Retinal pigment epithelial cell (primary cell): ENCODE measurements at places on chromosomes 12 and 14.

- DNase-seq = no peak
Measured at GRCh38 chr14:35808076-35808637, 938 bp downstream of the RALGAPA1 start.

- DNase-seq = no peak
Measured at GRCh38 chr14:65928995-65929394, 516.5 kb downstream of the FUT8 start.

DNA sequence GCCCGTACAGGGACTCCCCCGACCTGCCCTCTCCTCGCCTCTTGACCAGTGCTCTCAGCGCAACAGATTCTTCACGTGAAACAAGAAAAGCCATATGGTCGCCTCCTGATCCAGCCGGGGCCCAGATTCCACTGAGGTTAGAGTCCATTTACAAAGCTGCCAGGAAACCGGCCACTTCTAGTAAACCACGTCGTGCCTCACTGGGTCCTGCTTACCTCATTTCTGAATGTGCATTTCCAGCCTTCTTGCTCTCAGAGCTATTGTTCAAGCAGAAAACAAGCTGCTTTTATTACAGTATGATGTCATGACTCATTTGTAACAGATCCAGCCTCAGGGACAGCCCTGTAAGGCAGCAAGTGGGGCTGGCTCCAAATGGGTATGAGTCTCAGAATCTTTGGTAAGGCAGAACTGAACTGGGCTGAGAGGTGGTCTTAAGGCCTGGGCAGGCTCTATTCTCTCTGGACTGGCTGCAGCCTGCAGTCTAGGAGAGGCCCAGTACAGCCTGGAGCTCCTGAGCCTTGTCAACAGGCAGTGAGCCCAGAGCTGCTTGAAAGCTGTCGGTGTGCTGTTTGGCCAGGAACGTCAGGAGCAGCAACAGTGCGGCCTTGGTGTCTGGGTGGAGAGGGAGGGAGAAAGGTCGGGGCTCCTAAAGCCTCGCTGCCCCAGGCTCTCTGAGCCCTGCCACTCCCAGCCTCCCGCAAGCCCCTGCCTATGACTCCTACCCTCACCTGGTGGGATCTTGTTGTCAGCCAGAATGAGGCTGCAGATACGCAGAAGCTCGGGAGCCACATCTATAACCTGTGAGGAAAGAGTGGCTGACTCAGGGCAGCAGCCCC is 8.3 kb downstream of the REC8 start:
- no peak for DNase-seq

GRCh38 chr14:69715725-69716477 is 51.0 kb upstream of the SRSF5 start:
- DNase-seq = peak; percentile 48

DNA sequence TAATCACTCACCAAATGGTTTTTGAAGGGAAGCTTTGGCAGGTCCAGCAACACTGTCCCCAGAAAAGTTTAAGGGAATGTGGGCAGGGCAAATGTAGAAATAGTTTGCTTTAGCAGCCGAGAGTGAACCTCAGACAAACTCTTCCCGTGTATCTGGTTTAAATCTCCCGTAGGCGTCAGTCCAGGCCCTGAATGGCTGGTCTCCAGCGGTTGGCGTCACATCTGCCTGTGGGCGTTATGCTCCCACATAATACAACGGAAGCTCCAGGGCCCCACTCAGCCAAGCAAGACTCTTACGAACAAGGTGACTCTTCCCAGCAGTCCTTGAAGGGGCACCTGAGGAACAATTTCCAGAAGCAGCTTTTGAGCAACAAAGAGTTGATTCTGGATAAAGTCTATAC is 942 bp downstream of the ZC2HC1C start:
- DNase-seq = no peak

DNA sequence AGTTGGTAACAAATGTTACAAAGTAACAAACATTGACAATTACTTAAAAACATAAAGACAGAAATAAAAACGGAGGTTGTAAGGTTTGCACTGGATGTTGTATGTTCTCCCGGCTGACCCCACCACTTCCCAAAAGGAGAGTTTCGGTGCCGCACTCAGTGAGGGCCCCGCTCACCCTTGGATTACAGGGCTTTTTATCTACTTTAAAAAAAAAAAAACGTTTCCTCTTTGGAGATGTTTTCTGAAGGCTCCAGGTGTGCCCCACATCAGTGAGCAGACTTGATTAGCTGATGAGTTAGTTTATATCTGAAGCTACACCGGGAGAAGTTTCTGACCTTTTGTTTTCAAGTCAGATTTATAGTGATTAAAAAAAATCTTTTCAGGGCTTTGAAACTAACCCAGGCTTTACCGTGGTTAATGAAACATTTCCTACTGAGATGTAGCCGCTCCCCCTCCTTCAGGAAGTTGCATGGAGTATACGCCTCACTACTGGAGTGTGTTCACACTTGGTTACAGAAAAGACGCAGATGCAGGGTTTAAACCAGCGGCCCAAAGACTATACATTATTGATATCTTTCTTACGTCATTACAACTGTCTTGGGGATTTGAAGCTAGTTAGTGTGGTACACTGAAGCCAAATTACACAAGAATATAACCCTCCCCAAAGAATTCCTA is 38.0 kb upstream of the BCL7A start:
- DNase-seq = no peak

DNA sequence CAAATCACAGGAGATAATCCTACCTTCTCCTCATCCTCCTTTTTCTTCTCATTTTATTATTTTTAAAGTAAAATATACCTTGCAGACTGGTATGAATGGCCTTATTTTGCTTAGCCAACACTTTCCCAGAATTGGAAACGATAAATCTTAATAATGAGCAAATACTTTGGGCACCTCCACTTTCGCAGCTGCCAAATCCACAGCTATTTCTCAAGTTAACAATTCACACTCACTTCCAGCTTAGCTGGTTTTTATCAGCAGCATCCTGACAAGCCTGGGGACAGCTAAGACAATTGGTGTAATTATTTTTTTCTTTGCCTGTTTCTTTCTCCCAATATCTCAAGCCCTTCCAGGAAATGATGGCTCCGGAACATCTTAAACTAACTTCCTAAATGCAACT is 867.5 kb upstream of the TMEM132C start:
- no peak for DNase-seq

- DNase-seq = no peak
Measured at GRCh38 chr12:54041097-54041690, 8.3 kb downstream of the HOXC5 start.

DNA sequence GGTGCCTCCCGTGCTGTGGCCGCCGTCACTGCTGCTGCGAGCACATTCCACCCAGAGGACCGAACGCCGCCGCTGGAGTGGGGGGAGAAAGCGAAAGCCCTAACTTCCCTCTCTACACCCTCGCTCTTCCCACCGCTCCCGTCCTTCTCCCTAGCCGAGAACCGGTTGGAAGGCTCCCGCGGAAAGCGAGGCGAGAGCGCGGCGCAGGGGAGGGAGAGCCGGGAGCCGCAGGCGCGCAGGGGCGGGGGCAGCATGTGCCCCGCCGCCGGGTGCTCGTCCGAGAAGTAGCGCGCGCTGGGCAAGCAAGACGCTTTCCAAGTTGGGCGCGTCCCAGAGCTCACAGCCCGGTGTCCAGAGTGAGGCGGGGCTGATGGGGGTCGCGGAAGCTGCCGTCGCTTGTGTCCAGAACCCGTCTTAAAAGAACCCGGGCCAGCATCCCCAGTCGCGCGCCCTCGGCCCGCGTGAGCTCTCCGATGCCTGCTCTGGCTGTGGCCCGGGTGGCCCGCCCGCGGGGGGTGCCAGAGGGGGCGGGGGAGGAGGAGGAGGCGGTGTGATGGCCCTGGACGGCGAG is at the start of gene TRHDE:
TRHDE (plus strand) TSS at position 280 of the 571 bp plus-strand sequence; CDS start at position 554, 274 bp downstream.
- DNase-seq = no peak

GRCh38 chr14:60744566-60744965 is 10.0 kb downstream of the MNAT1 start:
- DNase-seq = no peak

DNA sequence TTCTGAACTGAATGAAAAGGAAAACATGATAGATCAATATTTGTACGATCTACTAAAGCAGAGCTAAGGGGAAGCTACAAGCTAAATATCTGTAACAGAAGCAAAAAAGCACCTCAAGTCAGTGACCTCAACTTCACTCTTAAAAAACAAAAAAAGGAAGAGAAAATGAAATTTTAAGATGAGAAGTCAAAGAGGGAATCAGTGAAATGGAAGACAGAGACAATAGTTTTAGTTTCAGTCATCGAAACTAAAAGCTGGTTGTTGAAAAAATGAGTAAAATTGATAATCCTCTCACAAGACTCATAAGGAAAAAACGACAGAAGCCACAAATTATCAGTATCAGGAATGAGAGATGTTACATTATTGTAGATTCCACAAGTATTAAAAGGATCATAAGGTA is 11.9 kb upstream of the SLC2A13 start:
- DNase-seq = no peak

DNA sequence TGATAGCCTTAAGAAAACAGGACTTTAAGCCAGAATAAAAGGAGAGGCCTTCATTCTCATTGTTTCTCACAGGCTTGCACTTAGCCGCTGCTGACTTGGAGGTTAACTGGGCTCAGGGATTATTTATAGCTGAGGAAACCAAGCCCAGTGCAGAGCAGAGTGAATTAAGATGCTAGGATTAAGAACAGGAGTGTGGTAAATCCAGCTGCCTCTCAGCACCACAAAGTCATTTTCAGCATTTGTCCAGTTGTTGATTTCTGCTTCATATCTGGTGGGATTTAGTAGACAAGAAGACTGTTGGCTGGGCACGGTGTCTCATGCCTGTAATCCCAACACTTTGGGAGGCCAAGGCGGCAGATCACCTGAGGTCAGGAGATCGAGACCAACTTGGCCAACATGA is 14.3 kb upstream of the KRT73 start:
- no peak for DNase-seq

DNA sequence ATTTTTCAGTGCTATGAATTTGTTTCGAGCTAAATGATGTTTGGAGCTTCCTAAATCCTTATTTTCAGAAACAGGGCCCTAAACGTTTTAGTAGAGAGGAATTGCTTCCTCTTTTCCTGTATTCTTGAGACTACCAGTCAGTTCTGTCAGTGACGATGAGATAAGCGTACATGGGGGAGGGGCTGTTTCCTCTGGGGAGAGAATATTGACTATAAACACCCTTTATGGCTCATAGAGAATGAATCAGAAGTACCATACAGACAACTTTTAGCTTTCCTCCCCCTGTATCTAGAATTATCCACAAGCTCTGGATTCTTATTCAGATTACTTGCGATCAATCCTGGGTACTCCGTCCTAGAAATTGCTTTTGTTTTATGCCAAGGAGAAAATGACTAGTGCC is 5.1 kb downstream of the TBK1 start:
- no peak for DNase-seq
